CD4-positive, alpha-beta T cell treated with Interleukin-6 at 100 ng/mL for 8 hours (primary cell): ENCODE measurements at places on chromosomes 5 and 9.

GRCh38 chr5:83246071-83246470 lies 168.7 kb downstream of the XRCC4 start:
- DNase-seq: no peak

DNA sequence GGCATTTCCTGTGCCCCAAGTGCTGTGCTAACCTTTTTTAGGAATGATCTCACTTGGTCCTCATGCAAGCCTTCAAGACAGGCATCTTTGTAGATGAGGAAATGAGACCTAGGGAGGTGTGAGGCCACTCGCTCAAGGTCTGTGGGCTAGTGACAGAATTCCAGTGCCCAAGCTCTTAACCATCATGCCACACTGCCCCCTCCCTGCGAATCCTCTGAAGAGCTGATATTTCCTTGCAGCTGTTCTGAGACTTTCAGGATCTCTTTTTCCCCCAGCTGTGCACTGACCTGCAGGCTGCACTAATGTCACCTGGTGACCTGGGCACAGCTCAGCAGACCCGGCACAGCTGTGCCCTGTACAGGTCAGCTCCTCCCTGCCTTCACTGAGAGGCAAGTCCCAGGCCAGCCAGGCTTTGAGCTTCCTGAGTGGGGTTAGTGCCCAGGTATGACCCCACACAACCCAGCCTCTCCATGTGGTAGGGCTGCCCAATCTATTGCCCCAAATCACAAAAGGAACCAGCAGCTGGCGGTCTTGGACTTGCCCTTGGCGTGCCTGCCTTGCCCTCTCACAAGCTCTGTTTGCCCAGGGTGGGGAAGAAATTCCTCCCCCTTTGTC lies 32.7 kb downstream of the MORN5 start:
- no peak for DNase-seq

GRCh38 chr5:171845040-171845630 lies 59.5 kb downstream of the SMIM23 start:
- DNase-seq: no peak

DNA sequence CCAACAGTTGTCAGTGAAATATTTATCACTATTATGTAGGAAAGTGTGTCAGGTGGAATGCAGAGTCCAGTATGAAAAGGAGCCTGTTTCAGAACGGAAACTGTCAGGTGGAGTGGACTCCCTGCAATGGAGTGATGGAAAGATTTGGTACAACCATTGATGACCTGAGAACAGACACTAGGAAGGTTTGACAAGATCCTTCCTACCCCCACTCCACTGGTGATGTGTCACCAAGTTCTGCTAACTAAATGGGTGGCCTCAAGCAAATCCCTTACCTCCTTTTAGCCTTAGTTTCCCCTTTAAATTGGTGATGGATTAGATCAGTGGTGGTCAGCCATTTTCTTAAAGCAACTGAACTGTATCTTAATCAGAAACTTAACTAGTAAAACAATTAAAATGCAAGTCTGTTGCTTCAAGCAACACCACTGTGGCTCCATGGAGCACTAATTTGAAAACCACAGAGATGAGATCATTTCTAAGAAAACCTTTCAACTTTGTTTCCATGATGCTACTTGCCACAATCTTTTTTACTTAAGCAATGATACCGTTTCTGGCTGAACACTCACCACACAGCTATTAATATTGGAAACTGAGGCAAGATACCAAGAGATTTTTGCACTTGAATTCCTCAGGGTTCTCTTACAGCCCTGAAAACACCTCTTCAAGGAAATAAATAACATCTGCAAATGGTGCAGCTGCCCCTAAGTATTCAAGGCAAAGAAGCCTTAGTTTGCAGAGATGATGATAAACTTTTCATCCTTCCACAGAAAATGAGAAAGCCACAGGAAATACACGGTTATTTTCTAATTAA lies 140.6 kb downstream of the ERCC6L2 start:
- peak; percentile 52 for DNase-seq

DNA sequence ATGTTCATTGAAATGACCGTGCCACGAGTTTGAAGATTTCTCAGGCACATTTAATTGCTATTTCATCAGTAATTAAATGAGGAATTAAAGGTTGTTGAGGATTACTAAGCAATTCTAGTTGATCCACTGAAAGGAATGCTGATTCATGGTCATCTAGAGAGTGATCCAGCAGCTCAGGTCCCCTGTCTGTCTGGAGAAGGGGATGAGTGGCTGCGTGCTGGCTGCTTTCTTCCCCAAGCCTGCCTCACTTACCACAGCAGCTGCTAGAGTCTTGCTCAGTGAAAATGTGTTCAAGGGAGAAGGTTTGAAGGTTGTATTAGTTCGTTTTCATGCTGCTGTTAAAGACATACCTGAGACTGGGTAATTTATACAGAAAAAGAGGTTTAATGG lies 7.8 kb upstream of the TGFBI start:
- no peak for DNase-seq

DNA sequence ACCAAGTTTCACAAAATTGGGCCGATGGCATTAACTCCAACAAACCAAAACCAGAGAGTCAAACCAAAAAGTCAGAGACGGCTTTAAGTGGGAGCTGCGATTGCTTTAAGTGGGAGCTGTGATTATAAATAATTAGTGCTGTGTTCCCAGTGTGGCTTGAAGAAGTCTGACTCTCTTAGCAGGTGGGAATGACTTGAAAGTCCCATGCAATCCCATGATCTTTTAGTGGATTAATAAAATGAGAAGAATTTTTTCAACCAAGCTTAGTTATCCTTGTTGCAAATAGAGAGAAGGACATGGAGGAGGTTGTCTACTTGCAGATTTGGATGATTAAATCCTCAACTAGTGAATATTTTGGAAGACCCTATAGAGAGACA lies 68.5 kb downstream of the MYO10 start:
- no peak for DNase-seq

- no peak for DNase-seq
Observed at GRCh38 chr9:74543145-74543544, 46.0 kb downstream of the RORB start.
